GM23338 (cell line): ENCODE measurements at places on chromosomes 5 and 9.

GRCh38 chr5:120473332-120473731, 9.2 kb downstream of the PRR16 start:
- DNase-seq, result no peak

DNA sequence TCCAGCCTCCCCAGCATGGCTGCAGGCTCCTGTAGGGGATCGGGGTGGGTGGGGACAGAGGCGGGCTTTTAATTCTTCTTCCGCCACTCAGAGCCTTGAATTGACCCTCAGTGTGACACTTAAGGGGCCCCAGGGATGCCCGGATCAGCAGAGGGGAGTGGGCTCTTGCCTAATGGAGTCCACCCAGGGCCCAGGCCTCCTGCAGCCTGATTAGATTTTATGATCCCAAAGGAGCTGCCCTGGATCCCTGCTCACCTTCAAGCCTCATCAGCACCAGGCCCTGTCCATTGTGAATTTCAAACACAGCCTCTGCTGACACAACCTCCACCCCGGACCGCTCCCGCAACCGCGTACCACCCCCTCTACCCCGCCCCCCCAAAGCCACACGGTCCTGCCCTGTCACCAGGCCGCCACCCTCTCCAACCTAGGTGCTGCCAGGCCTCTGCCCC, 214.1 kb upstream of the IER5L start:
- no peak for DNase-seq

- no peak for DNase-seq
Observed at GRCh38 chr9:130570208-130570607, 9.2 kb upstream of the FUBP3 start.

- no peak for DNase-seq
Observed at GRCh38 chr5:67659288-67659687, 462.7 kb upstream of the CD180 start.

- peak; percentile 66 for DNase-seq
Observed at GRCh38 chr5:146041180-146041789, 64.1 kb downstream of the PLAC8L1 start.

GRCh38 chr9:33880211-33881089, 63.5 kb downstream of the UBE2R2 start:
- peak; percentile 58 for DNase-seq

- no peak for DNase-seq
Observed at GRCh38 chr5:107764282-107764681, 93.5 kb upstream of the EFNA5 start.

DNA sequence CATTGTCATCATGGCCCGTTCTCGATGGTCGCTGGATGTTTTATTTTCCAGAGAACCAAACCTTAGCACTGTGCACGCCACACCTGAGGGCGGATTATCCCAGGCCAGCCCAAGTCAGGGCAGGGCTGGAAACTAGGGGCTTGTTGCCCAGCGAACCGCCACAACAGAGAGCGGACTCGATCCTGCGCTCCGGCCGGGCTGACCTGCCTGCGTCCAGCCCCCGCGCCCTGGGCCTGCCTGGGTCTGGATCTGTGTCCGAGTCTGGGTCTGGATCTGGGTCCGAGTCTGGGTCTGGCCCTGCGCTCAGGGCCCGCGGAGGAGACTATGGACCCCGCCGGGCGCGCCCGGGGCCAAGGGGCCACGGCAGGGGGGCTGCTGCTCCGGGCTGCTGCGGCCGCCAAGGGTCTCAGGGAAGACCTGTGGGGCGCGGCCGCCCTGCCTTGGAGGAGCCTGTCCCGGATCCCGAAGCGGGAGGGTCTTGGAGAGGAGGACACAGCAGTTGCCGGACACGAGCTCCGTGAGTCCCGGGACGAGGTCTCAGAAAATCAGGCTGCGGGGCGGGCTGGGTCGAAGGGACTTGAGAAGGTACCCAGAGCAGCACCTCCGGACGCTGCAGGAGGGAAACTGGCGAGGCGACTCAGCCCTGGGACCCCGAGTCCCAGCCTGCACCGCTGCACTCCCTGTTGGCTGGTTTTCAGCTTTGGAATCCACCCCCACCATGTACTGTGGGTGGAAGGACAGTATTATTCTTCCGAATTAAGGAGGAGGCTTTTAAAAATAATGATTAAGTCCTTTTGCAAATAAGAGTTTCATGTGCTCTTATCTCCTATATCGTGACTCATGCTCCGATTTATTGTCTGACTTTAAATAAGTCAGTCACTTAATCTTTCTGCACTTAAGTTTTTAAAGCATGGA, at the start of gene ANKDD1B:
Gene ANKDD1B, plus strand, starts transcription at position 143 of the 915 bp plus-strand sequence. Its CDS starts 182 bp downstream, at position 325.
- peak; percentile 74 for DNase-seq
